Central memory CD8-positive, alpha-beta T cell (primary cell): ENCODE measurements at places on chromosomes 3 and 15.

DNA sequence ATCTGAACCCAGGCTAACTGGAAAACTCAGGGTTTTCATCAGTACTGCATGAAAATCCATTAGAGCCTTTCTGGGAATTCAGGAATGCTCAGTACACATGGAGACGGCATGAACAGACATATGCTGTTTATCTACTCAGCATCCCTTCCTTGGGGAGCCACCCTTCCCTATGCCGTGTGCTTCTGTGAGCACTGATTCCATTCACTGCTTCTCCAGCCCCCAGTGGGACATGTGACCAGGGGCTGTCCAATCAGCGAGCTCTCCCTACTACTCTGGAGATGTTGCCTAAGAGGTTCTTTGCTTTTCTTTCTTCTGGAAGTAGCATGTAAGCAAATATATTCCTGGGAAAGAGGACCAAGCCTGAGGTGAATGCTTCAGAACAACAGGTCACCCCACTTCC, 5.6 kb upstream of the PCOLCE2 start:
- DNase-seq = no peak

GRCh38 chr3:37981348-37981664, 9.3 kb upstream of the VILL start:
- no peak for DNase-seq

- DNase-seq = no peak
Observed at GRCh38 chr15:55683376-55683775, 59.6 kb downstream of the PRTG start.

- no peak for DNase-seq
Observed at GRCh38 chr3:13636874-13637273, 87.9 kb downstream of the FBLN2 start.

DNA sequence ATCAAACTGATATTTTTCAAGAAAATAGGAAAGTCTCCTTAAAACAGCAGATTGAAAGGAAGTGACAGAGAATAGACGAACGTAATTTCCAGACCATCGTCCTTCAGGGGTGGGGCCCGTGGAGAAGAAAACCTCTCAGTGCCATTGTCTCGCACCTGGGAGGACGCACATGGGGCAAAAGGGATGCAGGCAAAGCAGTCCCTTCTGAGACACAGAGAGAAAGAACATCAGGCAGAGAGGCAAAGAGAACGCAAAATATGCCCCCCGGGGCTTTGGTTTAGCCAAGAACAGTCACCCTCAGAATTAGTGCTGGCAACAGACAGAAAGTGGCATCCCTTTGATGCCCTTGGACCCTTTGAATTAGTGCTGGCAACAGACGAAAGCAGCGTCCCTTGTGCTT, 37.0 kb downstream of the MUC20 start:
- no peak for DNase-seq

- no peak for DNase-seq
Observed at GRCh38 chr3:171234298-171235010, 207.9 kb upstream of the SLC2A2 start.

GRCh38 chr3:73407577-73407976, 217.2 kb downstream of the PDZRN3 start:
- no peak for DNase-seq

- DNase-seq = no peak
Observed at GRCh38 chr3:153513236-153513635, 351.2 kb downstream of the RAP2B start.

GRCh38 chr15:78750566-78750965, 60.7 kb downstream of the ADAMTS7 start:
- no peak for DNase-seq

DNA sequence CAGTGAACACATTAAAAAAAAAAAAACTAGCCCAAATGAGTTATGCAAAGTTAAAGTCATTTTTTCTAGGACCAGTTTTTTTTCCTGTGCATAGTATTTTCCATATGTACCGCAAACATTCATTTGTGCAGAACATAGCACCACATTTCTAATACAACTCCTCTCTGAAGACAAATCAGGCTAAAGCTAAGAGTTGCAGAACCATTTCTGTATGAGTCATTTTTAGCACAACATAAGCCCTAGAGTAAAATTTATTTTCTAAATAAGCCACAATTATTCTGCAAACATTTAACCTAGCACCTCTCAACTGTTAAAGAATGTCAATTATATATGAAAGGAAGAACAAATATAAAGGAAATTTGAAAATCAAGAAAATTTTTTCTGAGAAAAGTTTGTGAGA, 375.8 kb downstream of the TIGIT start:
- DNase-seq = no peak

DNA sequence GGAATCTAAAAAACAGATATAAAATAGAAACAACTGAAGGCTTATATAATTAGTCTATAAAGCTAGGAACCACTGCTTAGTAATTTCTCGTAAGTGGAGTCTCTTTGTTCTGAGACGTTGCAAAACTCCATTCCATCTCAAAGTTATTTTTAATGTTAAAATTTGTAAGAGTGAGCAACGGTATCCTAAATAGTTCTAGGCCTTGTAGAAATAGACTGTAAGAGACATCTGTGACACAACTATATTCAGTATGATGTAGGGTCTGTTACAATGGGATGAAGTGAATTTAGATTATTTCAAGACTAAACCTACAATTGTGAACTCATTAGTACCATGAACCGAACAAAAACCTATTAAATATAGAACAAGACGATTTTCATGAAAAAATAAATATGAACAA, 57.2 kb downstream of the UBE3A start:
- DNase-seq = no peak

DNA sequence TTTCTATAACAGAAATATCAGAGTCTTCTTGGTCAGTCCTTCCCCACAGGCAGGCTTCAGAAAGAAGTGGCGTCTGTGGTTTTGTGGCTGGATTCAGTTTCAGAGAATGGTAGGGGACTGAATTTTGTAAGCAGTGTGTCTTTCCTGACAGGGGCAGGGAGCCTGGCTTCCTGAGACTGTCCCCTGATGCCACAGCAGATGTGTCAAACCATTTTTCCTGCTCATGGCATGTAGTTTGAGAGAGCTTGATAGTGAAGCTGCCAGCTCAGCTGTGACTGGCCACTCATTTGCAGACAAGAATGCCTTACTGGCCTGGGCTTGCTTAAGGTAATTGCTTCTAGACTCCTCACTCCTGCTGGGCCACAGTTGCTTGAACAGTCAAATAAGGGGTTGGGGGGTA, 26.4 kb downstream of the LARS2 start:
- DNase-seq = no peak

DNA sequence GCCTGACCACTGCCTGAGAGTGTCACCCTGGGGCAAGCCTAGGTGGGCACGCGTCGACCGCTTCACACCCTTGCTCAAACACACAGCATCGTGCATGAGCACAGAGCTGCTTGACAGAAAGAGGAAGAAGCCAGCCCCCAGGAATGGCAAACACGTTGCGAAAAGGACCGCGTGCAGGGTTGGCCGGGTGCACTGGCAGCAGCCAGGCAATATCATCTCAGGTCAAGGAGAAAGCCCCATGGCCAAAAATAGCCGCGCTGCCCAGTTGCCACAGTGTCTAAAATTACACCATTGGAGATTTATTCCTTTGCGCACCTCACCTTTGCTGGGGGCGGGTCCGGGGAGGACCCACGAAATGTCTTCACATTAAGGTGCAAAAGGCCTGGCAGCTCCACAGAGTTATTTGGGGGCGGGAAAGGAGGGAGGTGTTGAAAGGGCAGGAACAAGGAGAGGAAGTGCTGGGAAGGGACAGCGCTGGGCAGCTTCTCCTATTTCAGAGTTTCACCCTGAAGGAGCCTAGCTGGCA, 44.7 kb upstream of the NR2F2 start:
- DNase-seq = no peak

DNA sequence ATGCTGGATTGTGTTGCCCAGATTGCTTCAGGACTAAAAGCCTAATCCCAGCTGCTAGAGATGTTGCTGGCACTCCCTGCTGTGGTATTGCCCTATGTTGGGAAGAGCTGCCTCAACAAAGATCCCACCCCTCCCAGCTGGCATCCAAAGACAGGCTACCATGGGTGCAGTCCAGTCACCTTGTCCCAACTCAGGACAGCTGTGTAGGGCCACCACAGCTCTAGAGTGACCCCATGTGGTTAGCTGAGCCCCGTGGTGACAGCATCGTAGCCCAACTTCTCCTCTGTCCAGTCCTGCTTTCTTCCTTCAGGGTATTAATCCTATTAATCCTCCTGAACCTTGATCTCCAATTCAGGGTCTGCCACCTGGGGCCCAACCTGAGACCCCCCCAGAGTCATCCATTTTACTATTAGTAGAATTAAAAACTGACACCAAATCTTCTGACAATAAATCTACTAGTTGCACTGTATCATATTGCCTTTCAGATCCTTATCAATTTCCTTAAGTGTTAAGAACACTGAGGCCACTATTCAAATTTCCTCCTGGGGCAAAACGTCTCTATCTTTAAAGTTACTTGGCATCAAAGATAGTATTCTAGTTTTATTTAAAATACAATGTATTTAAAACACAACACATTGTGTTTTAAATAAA, 83.5 kb downstream of the AQP9 start:
- DNase-seq = no peak

DNA sequence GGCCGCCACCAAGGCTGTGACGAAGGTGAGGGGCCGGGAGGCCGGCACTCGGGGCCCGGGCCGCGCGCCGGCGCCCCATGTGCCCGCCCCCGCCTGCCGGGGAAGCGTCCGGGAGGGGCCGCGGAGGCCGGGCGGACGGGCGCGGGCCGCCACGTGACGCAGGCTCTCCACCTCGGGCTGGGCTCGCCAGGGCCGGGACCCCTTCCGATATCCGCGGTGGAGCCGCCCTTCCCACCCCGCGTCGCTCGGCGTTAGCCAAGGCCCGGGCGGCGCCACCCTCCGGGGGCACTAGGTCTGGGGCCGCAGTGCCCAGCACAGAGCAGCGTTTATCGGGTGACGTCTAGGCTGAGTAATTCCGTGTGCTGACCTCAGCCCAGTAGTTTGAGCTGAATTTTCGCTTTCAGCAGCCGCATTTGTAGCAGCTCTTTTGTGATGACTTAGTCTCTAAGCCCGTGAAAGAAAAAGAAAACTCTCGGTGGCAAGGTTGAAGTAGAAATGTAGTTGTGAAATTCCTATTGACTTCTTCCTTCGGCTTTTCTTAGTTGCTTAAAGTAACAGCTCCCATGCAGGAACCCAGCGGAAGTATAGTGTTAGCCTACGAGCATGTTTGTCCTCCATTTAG, 885 bp downstream of the CDV3 start:
- peak; percentile 44 for DNase-seq

DNA sequence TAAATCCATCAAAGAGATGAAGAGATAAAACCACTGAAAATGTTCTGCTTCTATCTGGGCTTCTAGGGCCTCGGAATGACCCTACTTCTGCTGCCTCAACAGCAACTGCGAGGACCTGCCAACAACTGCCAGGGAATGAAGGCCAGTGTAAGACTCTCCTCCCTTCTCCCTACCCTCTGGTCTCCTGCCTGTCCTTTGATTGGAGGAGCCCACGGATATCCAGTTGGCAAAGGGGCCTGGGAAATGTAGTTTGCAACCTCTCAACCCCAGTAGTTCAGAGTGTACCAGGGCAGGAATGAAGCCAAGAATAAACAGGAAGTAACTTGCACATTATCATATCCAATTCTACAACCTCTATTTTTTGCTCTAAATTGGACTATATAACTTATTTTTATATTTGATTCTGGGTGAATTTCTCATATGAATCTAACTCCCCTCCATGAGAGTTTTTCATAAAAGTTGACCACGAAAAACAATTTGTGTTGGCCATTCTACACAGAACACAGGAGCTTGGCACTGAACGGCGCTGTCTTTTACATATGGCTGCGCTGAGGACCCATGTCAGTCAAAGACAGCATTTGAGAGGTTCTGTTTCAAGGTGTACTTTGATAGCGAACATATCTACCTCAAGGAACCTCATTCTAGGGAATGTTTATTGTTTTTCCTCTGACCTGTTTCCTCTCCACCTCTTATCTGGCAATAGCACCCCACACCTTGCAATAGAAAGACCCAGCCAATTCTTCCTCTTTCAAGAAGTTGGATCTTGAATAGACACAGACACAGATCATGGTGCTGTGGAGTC, 91.1 kb upstream of the RNF7 start:
- DNase-seq = no peak

DNA sequence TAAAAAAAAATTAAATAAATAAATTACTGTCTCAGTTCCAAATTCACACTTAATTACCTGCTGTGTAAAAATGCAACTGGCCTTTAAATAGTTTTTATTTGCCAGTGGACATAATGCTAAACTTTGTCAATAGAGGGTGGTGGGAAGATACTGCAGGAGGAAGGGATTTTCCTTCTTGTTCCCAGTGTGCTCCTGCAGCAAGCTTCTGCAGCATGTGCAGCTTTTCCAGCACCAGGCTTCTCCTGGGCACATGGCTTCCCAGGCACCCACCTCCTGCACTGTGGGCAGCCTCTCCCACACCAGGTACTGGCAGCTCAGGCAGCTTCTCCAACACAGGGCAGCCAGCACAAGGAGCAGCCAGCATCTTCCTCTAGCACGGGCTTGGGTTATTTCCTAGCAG, 29.6 kb upstream of the BBX start:
- no peak for DNase-seq

DNA sequence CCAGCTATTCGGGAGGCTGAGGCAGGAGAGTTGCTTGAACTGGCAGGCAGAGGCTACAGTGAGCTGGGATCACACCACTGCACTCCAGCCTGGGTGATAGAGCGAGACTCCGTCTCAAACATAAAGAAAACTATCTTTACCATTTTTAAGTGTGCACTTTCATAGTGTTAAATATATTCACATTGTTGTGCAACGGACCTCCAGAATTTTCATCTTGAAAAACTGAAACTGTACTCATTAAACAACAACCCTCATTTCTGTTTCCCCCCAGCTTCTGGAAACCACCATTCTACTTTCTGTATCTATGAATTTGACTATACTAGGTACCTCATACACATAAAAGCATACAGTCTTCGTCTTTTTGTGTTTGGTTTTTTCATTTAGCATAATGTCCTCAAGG, 375.1 kb downstream of the SHQ1 start:
- no peak for DNase-seq

GRCh38 chr3:172520301-172520831, 2.9 kb downstream of the TNFSF10 start:
- no peak for DNase-seq

GRCh38 chr3:129119365-129120100, 2.1 kb downstream of the RAB43 start:
- DNase-seq = no peak

DNA sequence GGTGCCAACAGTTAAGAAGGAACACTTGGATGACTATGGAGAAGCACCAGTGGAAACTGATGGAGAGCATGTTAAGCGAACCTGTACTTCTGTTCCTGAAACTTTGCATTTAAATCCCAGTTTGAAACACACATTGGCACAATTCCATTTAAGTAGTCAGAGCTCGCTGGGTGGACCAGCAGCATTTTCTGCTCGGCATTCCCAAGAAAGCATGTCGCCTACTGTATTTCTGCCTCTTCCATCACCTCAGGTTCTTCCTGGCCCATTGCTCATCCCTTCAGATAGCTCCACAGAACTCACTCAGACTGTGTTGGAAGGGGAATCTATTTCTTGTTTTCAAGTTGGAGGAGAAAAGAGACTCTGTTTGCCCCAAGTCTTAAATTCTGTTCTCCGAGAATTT, 3.0 kb downstream of the SKIL start:
- DNase-seq = no peak
